Cerebellum (tissue), 4 donors: ENCODE measurements at places on chromosomes 1 and 21. TPM values are rescaled to one million over a fixed set of nuclear protein-coding genes. Genes with fewer than 3 reads are reported as not detected.

The FCGR1A gene
- 8.0 TPM for total RNA-seq

The TBX19 gene
- total RNA-seq = 1.00 TPM

The ERVH48-1 gene
- total RNA-seq = 0.09 TPM

The CCDC190 gene
- not detected for total RNA-seq

The OR14K1 gene
- total RNA-seq = not detected

The CELA2B gene
- not detected for total RNA-seq
